ENCODE measurements at places on chromosomes 3 and 15. TPM values are rescaled to one million over a fixed set of nuclear protein-coding genes. Genes with fewer than 3 reads are reported as not detected.

VPS33B gene
- 8.3 TPM for total RNA-seq

DNA sequence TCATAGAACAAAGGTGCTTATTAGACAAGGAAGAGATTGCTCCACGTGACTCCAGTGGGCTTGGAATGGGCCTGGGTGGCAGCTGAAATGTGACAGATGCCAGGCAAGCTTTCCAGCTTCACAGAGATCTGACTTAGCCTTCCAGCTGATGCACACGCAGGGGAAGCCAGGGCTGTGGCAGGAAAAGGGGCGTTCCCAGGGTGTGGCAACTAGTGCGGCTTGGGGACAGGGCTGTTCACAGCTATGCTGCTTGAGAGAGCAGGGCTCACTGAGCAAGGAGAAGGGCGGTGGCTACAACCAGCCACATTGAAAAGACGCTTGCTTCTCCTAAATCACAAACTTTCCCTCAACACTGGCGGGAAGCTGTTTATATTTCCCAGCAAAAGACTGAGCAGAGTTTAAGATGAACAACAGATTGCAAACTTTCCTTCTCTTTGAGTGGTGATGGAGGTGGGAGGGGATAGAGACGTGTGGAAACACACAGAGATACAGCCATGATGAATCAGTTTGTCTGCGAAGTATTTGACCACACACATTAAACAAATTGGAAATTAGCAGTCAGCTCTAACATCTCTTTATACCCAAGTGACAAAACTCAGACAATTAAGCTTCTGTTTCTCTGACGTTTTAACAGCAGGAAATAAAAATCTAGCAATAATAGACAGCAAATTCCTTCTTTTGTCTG is 127.5 kb downstream of the BDH1 start:
- DNase-seq = no peak

- no peak for DNase-seq
Measured at GRCh38 chr3:136950623-136951022, 7.2 kb upstream of the IL20RB start.

GRCh38 chr15:73051807-73052652 is at the start of gene NEO1:
NEO1 (plus strand) TSS chr15:73052463; CDS start chr15:73052676, 213 bp downstream.
- DNase-seq = peak; percentile 94

Measured in sigmoid colon (tissue), 7 donors.